ENCODE measurements at places on chromosomes 3 and 15. TPM values are rescaled to one million over a fixed set of nuclear protein-coding genes. Genes with fewer than 3 reads are reported as not detected.

DNA sequence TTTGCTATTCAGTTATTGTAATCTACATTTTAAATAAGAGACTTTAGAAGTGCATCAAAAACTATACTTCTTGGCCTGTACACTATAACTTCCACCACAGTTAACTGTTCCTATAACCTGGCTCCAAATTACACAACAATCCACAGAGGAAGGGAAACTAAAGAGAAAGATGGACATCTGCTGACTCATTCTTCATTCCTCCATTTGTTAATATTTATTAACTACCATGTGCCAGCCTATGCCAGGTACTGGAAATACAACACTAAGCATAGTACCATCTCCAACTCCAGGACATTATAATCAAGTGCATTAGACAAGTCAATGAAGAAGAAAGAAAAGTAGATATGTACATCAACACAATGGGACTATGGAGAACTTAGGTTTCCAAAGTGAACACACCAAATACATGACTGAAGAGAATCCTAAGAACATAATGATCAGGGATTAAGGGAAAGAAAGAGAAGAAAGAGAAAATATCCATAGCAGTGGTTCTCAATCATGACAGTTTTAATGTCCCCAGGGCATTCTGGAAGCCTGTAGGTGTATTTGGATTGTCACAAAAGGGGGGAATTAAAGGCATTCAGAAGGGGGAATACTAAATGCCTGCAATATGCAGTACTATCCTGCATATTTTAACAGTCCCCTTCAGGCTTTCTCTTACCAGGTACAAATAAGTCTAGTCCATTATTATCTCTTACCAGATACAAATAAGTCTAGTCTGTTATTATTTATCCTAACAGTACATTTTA, 8.9 kb downstream of the ICE2 start:
- DNase-seq: no peak

DNA sequence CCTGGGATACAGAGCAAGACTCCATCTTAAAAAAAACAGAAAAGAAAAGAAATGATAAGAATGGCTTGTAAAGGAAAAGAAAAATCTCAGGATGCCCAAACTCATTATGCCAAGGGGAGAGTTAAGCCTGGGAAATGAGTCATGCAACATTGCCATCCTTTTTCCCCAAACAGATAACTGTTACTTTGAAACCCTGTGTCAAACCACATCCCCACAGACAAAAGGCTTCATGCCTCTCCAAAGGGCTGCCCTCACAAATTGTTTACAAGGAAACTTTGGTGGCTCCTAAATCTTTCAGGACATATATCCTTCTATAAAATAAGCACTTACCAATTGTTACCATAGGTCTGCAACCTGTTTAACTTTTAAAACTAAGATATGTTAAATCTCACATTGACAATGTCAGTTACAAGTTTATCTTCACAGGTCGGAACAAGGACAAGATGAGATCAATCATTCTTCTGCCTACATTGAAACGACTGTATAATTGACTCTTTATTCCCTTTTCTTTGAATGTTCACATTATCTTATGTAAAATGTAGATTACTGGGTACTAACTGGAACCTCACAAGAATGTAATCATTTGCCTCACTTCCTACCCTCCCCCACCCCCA, 18.6 kb upstream of the SENP7 start:
- DNase-seq: no peak

DNA sequence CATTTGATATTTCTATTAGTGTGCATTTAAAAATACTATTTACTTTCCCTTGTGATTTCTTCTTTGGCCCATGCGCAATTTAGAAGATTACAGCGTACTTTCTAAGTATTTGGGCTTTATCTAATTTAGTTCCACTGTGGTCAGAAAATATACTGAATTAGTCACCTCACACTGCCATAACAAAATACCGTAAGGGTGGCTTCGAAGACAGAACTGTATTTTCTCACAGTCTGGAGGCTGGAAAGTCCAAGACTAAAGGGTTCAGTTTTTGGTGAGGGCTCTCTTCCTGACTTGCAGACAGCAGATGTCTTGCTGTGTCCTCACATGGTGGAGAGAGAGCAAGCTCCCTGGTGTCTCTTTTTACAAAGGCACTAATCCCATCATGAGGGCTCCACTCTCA, 286.2 kb downstream of the ADAMTSL3 start:
- no peak for DNase-seq

- no peak for DNase-seq
Measured at GRCh38 chr3:57903124-57903890, 104.9 kb upstream of the FLNB start.

GRCh38 chr15:52050416-52050815, 31.4 kb downstream of the MAPK6 start:
- DNase-seq: no peak

Gene GPR176
- total RNA-seq: 1.1 TPM

Gene GRAMD1C
- 2.4 TPM for total RNA-seq

Gene CCR8
- not detected for total RNA-seq

Gene MASP1
- 0.60 TPM for total RNA-seq

Gene PRSS50
- total RNA-seq: 1.9 TPM

Gene ATP10A
- total RNA-seq: 0.07 TPM

Gene MNS1
- 4.5 TPM for total RNA-seq

Gene SH3GL3
- total RNA-seq: 1.2 TPM

Data from progenitor cell of endocrine pancreas (in vitro differentiated cells).